Gastrocnemius medialis (tissue), 4 donors: ENCODE measurements at places on chromosomes 7 and 10. TPM values are rescaled to one million over a fixed set of nuclear protein-coding genes. Genes with fewer than 3 reads are reported as not detected.

The DPP6 gene
- not detected for total RNA-seq

The COL13A1 gene
- 6.9 TPM for total RNA-seq

The TSPAN14 gene
- total RNA-seq: 25.2 TPM

The CRHR2 gene
- total RNA-seq: not detected

The ATG9B gene
- total RNA-seq: not detected

GRCh38 chr7:127158659-127159058, 94.1 kb downstream of the GRM8 start:
- DNase-seq: no peak

- no peak for DNase-seq
These were observed 56.7 kb downstream of the ITIH5 start for GRCh38 chr10:7610026-7610425.

GRCh38 chr7:94710256-94710655, 54.3 kb upstream of the SGCE start:
- no peak for DNase-seq

DNA sequence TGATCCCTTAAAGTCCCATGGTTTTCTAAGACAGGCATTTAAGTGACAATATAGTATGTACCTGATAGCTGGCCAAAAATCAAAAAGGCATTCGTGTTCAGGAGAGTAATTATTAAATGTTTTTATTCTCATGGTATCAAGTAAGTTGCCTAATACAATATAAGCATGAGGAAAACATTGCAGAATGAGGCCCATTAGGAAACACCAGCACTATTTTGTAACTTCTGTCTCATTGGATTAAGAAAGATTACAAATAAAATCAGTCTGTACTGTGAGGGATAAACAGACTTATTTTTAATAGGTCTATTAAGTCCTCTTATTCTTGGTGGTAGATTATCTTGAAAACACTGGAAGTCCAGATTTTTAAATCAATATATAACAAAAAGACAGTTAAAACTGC, 110.1 kb downstream of the SNX13 start:
- DNase-seq: no peak
